Muscle of arm (tissue), 14 donors: ENCODE measurements at places on chromosomes 3 and 15. TPM values are rescaled to one million over a fixed set of nuclear protein-coding genes. Genes with fewer than 3 reads are reported as not detected.
A peak's percentile ranks its signal among the peaks of the same experiment; 100 is the strongest.

- no peak for DNase-seq
These were observed 126.9 kb upstream of the CNTN4 start for GRCh38 chr3:1971780-1972179.

AGBL1 gene
- polyA plus RNA-seq: 18.7 TPM

DNA sequence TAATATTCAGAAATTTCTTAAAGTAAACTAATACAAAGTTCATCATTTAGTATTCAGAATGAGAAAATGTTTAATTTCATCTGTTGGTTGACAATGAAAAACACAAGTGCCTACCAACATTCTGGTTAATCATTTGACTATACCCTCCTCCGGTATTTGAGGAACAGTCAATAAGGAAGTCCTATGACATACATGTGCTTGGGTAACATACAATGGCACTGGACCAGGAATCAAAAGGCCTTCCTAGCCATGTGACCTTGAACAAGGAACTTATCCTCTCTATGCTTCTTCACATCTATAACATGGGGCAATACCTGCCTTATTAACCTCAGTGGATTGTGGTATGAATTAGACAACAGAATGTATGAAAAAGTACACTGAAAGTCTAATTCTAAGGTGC is 65.8 kb downstream of the ZNF280D start:
- DNase-seq: no peak

SENP7 gene
- polyA plus RNA-seq: 30.4 TPM

- no peak for DNase-seq
These were observed 344.9 kb upstream of the SLCO3A1 start for GRCh38 chr15:91508633-91509032.

LINGO1 gene
- polyA plus RNA-seq: 11.1 TPM

NLGN1 gene
- 2.7 TPM for polyA plus RNA-seq

GRCh38 chr3:126466886-126467610 is 8.6 kb downstream of the ZXDC start:
- DNase-seq: no peak

GRCh38 chr15:62052713-62053112 is 7.5 kb downstream of the VPS13C start:
- no peak for DNase-seq

CKMT1B gene
- 0.27 TPM for polyA plus RNA-seq

DNA sequence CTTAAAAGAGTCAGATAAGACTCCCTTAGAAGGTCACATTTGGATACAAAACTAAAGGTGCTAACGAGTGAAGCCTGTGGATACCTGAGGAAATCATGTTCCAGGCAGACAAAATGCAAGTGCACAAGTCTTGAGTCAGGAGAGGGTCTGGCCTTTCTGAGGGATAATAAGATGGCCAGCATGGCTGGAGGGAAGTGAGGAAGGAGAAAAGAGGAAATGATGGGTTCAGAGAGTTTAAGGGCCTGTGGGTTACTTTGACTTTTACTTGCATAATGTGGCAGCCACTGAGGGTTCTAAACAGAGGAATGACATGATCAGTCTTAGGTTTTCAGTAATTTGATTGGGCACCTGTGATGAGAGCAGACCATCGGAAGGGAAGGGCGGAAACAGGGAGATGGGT is 3.5 kb upstream of the ROPN1B start:
- DNase-seq: no peak

DNA sequence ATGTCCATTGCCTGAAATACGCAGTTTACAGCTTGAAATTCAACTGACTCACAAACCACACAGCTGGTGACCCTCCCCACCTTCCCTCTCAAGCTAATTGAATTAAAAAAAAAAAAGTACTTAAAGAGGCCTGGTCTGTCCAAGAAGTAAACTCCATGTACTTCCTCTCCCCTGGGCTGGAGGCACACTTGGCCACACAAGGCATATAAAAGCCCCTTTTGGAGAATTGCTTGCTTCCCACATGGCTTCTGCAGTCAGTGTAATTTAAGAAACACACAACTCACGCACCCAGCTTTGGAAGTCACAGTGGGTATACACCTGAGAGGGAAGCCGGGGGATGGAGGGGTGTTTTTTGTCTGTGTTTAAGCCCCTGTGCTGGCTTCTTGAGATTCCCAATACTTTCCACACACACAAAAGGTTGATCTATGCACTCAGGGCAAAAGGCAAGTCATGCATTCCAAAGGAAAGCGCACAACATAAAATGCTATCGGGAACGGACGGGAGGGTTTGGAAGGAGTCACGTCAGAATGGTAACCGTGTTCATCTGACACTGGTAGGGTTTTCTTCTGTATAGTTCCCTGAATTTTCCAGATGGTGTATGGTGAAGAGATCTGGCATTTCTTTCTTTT is 106.6 kb upstream of the ALDH1A3 start:
- DNase-seq: no peak

CAMK2N2 gene
- polyA plus RNA-seq: not detected

- DNase-seq: peak; percentile 51
These were observed 34.5 kb downstream of the GPR171 start for GRCh38 chr3:151168269-151169094.

GRCh38 chr3:41598402-41599126 is 363.3 kb downstream of the ULK4 start:
- DNase-seq: peak; percentile 8

DNA sequence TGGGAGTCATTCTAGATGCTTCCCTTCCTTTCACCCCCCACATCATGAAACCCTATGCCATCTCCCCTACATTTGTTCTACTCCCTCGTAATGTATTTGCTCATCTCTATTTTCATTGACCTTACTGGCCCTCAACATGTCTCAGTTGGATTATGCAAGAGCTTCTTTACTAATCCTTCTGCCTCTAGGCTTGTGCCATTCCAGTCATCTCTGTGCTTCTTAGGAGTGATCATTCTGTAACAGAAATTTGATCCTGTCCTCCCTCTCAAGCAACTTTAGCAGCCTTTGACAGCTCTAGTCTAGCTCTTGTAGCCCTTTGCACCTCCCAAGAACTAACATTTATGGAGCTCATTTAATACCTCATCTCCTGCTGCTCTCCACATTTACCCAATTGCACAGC is 64.7 kb downstream of the ISL2 start:
- DNase-seq: no peak

ARNT2 gene
- 7.2 TPM for polyA plus RNA-seq

- DNase-seq: no peak
These were observed 452.5 kb downstream of the RAP2B start for GRCh38 chr3:153614563-153614962.

GRCh38 chr3:145286937-145287336 is 874.0 kb downstream of the PLOD2 start:
- no peak for DNase-seq

DNA sequence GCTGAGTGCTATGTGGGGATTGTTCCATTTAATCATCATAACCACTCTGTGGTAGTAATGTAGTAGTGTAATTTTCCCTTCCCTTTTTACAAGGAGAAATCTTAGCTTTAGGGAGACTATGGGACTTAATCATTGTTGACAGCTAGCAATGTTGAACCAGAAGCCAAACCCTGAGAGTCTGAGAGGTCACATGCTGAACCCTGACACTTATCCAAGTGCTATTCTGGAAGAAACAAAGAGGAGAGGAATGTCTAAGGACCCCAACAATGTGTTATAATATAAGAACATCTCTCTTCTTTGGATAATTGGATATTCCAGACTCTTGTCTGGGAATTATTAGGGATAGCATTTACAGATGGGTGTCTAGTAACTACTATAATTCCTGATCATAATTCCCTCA is 58.4 kb downstream of the GAP43 start:
- no peak for DNase-seq

GRCh38 chr15:57614241-57614640 is 22.5 kb downstream of the MYZAP start:
- no peak for DNase-seq

DNA sequence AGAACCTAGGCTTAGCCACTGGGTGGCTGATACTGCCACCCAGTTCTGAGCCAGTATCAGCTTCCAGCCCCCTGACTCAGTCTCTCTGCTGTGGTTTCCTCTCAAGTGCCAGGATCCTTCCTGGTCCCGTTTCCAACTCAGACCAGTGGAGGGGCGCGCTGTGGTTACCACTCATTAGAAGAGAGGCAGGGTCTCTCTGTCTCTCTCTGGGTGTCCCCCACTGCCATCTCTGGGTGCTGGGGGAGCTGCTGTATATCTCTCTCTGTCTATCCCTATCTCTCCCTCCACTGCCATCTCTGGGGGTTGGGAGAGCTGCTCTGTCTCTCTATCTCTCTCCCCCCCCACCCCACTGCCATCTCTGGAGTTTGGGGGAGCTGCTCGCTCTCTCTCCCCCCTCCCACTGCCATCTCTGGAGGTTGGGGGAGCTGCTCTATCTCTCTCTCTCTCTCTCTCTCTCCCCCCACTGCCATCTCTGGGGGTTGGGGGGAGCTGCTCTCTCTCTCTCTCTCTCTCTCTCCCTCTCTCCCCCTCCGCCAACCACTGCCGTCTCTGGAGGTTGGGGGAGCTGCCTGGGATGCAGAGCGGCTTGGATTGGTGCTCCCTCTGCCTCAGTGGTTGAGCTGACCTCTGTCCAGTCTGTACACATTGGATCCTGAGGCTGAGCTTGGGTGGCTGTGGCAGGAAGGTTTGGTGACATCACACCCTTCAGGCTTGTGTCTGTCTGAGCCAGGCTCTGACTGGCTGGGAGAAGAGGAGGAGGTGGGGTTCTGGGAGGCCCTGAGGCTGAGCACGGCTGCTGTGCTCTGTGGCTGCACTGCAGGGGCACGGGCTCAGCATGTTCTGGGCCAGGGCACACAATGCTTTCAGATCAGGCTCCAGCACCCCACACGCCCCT is 98.9 kb downstream of the APBA2 start:
- DNase-seq: peak; percentile 31

ECE2 gene
- not detected for polyA plus RNA-seq

- DNase-seq: no peak
These were observed 40.2 kb downstream of the METTL6 start for GRCh38 chr3:15387171-15387581.

GRCh38 chr15:37678124-37678523 is 256.3 kb upstream of the TMCO5A start:
- no peak for DNase-seq

DNA sequence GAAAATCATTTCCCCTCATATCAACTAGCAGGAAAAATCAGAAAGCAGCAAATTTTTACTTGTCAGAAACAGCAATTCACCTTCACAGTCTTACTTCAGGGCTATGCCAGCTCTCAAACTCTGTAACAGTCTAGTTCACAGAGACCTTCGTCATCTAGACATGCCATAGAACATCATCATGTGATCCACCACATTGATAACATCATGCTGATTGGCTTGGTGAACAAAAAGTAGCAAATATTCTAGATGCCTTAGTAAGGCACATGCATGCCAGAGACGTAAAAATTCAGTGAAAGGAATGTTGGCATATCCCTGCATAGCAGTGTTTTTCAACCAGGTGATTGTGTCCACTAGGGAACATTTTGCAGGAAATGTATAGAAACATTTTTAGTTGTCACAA is 8.6 kb upstream of the SCAPER start:
- no peak for DNase-seq

DNA sequence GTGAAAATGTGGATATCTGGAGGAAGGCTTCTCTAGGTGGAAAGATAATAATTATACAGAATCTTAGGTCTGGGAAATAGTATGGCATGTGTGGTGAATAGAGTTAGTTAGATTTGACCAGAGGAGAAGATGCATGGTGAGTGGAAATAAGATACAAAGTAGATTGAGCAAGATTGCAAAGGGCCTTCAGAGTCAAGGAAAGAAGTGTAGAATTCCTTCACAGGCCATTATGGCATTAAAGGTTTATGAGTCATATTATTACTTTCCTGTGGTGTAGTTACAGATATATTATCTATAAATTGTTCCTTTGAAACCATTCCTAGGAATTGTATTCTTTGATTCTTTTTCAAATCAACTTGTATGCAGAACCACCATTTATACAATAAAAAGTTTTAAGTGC is 660.3 kb downstream of the SI start:
- no peak for DNase-seq

GRCh38 chr15:68784206-68784605 is 36.5 kb downstream of the ANP32A start:
- no peak for DNase-seq

- no peak for DNase-seq
These were observed 1.7 kb downstream of the EPB42 start for GRCh38 chr15:43218908-43219706.

DNA sequence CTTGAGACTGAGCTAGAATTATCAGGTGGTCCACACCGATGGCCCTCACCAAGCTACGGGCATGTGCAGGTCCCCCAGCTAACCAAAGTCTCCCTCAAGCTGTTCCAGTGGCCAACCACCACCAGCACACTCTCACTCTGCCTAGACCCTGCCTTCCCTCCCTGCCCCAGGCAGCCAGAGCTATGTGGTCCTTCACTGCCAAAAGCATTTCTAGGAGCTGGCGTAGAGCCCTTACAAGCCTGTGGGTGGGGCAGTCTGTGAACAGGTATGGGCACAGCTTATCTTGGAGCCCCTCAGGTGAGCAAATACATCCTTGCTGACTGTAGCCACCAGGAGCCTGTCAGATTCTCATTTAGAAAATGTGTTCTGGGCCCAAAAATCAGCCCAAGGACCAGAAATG is 159.8 kb upstream of the PPP2R3A start:
- DNase-seq: no peak

DNA sequence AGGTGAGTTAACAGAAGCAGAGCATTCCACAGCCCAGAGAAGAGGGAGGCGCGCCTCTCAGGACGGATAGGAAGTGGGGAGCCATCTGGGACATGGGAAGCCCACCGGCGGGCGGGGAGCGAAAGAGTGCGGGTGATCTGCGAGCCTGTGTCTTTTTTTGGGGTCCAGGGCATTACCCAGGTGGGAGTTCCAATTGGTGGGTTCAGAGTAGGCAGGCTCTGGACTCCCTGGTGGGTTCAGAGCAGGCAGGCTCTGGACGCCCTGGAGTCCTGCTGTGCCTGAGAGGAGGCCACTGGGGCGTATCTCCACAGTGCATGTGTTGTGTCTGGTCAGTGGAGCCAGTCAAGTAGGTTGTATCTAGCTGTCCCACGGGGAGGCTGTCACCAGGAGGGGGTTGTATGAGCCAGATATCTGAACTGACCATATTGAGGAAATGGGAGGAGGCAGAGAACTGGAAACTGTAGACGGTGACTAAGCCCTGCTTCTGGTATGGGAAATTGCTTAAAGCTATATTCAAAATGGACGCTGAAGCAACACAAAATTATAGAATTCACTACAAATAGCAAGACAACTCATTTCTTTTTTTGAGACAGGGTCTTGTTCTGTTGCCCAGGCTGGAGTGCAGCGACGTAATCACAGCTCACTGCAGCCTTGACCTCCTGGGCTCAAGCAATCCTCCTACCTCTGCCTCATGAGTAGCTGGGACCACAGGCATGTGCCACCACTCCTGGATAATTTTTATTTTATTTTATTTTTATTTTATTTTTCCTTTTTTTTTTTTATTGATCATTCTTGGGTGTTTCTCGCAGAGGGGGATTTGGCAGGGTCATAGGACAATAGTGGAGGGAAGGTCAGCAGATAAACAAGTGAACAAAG is 34.5 kb upstream of the CHST2 start:
- no peak for DNase-seq

- DNase-seq: no peak
These were observed 31.3 kb downstream of the LIPC start for GRCh38 chr15:58462973-58463663.

CCDC33 gene
- not detected for polyA plus RNA-seq

- DNase-seq: no peak
These were observed 346.6 kb downstream of the RBMS3 start for GRCh38 chr3:29627136-29628117.

KLHL24 gene
- polyA plus RNA-seq: 44.7 TPM

GRCh38 chr15:80606511-80607071 is 88.5 kb upstream of the ABHD17C start:
- no peak for DNase-seq

GRCh38 chr15:86917361-86917671 is 837.6 kb downstream of the AGBL1 start:
- DNase-seq: no peak

- no peak for DNase-seq
These were observed 49.1 kb downstream of the FMN1 start for GRCh38 chr15:33145447-33145846.
